ENCODE measurements at places on chromosomes 1 and 21.

DNA sequence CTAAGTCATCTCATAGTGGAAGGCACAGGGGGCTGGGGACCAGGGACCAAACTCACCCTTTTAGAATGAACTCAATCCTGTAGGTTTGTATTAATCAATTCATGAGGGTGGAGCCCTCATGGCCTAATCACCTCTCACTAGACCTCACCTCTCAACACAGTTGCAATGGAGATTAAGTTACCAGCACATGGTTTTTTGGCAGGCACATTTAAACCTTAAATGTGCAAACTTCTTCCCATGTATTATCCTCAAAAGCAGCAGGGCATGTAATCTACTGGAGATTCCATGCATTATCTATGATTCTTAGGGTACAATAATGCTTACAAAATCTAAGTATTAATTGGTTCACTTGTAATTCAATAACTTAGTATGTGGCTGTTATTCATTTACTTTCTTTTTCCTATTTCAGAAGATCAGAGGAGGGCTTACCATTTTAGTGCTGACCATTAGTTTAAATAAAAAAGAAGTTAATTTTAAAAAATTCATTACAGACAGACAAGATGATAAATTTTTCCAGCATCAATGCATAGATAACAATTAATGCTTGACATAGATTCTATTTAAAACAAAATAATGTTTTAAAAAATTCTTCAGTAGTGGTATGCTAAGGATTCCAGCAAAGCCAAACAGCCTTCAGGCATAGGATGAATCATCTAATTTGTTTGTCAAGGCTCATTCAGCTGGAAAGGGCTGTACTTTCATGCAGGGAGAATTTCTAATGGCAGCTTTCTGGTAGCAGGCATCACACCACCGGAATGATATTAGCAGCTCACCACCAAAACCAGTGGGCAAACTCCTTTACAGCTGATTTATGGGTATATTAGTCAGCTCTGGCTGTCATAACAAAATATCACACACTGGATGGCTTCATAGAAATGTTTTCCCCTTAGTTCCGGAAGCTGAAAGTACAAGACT, 124.6 kb upstream of the ZNF648 start:
- no peak for DNase-seq

DNA sequence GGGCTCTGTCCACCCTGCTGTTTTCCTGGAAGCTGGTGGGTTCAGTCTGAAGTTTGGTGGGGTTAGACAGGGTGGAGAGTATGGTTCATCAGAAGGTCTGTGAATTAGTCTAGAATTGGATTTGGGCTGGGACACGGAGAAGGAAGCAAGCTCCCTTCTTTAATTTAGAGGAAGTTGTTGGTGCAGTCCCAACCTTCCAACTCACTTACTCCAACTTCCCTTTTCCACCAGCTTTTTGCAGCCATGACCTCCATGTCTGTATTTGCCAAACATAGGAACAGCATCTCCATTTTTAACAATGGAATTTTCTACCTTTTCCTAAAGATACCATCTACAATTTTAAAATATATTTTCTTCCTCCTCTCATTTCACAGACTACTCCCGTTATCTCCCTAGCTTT, 28.5 kb upstream of the PRELP start:
- no peak for DNase-seq

DNA sequence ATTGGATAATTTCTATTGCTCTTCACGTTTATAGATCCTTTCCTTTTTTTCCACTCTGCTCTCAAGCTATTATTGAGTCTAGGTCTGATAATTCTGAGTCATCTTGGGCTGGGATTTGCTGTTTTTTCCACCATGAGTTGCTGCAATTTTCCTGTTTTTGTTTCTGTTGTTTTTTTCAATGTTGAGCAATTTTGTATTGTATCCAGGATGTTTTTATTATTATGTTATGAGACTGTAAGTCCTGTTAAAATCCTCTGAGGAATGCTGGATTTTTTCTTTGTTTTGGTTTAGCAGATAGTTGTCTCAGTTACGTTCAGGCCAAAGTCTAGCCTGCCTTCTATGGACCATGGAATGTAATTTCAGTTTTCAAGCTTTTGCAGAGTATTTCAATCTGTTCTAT, 13.0 kb upstream of the SLC35A3 start:
- DNase-seq = no peak

DNA sequence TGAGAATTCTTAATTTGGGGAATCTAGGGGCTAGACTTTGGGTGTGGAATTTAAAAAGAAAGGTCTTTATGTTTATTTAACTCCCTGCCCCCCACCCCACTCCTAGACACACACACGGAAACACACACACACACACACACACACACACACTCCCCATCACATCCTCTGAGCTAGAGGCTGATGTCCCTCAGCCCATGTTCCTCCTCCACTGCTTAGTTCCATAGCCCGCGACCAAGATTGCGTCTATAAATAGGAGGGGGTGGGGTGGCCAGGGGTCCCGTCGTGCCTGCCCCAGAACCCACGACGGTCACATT, 655 bp upstream of the KIRREL1 start:
- no peak for DNase-seq

DNA sequence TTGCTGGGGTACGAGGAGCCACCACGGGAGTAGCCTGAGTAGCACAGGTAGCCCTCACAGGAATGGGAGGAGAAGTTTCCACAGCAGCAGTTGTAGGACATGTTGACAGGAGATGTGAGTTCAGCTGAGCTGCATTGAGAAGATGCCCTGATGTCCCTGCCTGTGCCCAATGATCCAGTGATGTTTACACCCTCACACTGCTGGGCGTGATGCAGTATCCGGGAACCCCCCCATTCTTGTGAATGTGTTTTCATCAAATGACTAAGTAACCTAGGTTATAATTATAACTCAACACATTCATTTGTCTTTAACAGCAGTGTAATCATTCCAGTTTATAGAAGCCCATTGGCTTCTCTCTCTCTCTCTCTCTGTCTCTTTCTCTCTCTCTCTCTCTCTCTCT, at the start of gene KRTAP23-1:
Gene KRTAP23-1, minus strand, starts transcription at position 101 of the 400 bp plus-strand sequence. Its CDS starts 0 bp downstream, at position 101.
- DNase-seq = no peak

- DNase-seq = no peak
These were observed 20.4 kb downstream of the CSDE1 start for GRCh38 chr1:114737314-114737849.

- peak; percentile 54 for DNase-seq
These were observed 432 bp downstream of the AKT3 start for GRCh38 chr1:243849421-243850201.

GRCh38 chr1:177273141-177273540, 102.4 kb downstream of the BRINP2 start:
- DNase-seq = no peak

- no peak for DNase-seq
These were observed 34.8 kb downstream of the LRIF1 start for GRCh38 chr1:110928904-110929303.

DNA sequence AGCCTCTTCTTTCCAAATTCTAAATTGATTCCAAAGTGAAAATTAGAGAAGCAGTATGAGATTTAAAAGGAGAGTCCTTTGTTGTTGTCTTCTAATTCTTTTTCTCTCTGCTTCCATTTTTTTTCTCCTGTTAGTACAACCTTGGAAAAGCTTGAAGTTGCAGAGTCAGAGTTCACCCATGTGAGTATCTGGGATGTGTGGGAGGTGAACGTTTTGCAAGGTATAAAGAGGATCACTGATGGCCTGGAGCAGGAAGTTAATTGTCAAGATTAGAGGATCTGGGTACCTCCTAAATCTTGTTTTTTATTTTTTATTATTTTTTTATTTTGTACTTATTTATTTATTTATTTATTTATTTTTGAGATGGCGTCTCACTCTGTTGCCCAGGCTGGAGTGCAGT, 7.7 kb upstream of the PSMD4 start:
- no peak for DNase-seq

- no peak for DNase-seq
These were observed 13.3 kb downstream of the VN1R5 start for GRCh38 chr1:247269133-247269532.

DNA sequence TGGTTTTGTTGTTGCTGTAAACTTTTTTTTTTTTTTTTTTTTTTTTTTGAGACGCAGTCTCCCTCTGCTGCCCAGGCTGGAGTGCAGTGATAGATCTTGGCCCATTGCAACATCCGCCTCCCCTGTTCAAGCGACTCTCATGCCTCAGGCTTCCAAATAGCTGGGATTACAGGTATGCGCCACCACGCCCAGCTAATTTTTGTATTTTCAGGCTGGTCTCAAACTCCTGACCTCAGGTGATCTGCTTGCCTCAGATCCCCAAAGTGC, 78.9 kb upstream of the SLC45A1 start:
- DNase-seq = no peak

- DNase-seq = no peak
These were observed 679.4 kb upstream of the USP24 start for GRCh38 chr1:55894521-55894920.

DNA sequence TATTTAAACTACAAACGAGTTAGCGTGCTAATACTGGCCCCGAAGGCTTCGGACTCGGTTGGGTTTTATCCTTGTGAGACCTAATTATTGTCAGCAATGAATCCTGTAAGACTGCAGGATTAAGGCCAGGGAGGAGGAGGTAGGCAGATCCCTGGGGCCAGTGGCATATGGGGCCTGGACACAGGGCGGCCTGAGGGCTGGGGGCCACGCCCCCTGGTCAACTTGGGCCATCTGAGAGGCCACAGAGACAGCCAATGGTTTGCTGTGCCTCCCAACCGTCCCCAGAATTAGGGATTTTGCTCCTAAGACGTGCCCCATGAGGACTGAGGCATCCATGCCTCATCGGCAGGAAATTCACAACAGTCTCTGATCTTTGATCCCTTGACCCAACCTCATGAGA, 31.1 kb upstream of the DISP3 start:
- DNase-seq = no peak

DNA sequence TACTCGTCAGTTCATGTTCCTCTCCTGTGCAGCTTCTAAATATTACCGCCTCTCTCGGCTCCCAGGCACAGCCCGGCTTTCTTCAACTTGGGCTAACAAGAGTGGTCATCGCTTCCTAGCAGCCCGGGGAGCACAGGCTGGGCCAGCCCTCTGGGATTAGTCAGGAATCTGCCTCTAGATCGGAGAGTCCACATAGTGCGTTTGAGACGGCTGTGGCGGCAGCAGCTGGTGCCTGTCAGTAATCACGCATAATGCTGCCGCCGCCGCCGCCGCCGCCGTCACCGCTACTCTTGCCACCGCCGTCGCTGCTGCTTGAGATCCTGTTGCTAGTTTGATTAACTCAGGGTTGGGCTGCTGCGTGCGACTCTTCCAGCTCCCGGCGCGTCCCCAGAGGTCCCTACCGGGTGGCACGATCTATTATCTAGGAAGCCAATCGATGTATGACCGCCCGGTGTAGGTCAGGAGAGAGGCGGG, at the start of gene RXRG:
Gene RXRG, minus strand, starts transcription at position 230 of the 474 bp plus-strand sequence. CDS start 233 bp downstream, outside the sequence.
- peak; percentile 20 for DNase-seq

DNA sequence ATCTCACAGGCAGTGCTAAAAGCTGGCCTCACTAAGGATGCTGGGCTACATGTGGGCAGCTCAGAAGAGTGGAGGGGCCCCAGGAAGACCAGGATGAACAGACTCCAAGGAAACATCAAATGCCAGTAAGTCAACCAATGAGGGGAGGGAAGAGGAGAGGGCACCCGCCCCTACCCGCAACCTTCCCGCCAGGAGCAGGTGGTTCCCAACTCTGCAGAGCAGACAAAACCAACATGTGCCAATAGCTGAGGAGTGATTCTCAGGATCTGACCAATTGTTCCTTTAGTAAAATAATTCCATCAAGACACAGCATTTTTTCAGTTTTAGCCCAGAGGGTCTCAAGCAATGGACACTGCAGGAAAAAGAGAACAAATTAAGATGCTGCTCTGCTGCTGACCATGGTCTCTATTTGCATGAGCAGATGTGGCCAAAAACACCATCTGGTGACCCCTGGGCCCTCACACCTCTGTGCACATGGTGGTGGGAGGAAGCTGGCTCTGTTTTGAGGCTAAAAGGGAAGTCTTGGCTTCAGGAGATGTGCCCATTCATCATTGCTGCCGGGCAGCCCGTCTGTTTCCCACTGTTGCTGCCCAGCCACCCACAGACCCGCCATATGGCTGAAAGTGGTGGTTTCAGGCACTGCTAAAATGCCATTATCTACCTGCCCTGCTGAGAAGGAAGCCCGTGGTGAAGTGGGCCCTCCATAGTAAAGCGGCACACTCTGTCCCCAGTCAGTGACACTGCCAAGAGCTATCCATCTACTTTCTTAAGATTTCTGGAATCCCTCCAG, 231.8 kb downstream of the KCNH1 start:
- no peak for DNase-seq

- DNase-seq = no peak
These were observed 49.2 kb upstream of the NFASC start for GRCh38 chr1:204821476-204821875.

DNA sequence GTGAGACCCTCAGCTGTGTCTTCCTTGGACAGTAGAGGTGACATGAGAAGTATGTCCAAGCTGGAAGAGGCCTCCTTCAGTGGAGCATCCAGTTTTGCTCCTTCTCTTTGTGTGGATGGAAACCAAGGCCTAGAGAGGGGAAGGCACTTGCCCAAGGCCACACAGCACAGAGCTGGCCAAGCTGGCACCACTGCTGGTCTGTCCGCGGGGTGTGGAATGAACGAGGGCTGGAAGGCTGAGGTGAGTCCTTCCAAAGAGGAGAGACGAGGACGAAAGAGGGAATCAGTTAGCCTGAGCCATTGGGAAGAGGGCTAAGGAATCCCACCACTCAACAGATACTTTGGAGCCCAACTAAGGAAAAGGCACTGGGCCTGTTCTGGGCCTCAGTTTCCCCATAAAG, 27.8 kb upstream of the SELENON start:
- DNase-seq = no peak

DNA sequence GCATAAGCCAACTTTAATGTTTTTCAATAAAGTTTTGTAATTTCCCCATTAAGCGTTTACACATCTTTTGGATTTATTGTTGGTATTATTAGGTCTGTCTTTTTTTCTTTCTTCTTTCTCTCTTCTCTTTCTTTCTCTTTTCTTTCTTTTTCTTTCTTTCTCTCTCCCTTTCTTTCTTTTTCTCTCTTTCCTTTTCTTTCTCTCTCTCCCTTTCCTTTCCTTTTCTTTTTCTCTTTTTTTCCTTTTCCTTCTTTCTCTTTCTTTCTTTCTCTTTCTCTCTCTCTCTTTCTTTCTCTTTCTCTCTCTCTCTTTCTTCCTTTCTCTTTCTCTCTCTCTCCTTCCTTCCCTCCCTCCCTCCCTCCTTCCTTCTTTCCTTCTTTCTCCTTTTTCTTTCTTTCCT, 31.3 kb downstream of the ERRFI1 start:
- DNase-seq = no peak

DNA sequence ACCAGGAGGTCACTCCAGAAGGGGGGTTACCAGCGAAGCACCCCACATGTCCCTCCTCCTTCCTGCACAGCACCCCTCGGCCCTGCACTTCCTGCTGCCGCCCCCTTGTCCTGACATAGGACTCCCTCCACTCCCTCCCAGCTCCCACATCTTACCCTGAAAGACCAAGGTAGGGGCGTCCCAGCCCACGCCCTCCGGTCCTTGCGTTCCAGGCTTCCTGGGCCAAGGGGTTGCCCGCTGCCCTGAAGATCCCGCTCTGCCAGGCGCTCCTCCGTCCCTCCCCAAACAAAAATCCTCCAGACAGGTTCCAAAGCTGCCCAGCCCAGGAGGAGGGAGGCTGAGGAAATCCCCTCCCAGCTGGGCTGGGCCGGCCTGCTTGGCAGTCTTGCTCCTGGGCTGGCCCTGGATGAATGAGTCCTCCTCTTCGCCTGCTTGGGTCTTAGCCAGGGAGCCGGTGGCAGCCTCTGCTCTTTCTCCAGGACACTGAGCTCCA, at the start of gene RHBDL2:
Gene RHBDL2, minus strand, starts transcription at position 304 of the 493 bp plus-strand sequence. CDS start 22,618 bp downstream, outside the sequence.
- no peak for DNase-seq

Data from activated CD4-positive, alpha-beta T cell treated with anti-CD3 and anti-CD28 coated beads, Interleukin-2, amount 50 U/mL, for 48 hours (primary cell).